ENCODE measurements at places on chromosomes 4 and X.

GRCh38 chrX:107775000-107775733 is 420 bp downstream of the TSC22D3 start:
- DNase-seq = no peak

GRCh38 chr4:140277576-140277975 is 95.9 kb upstream of the SCOC start:
- no peak for DNase-seq

- DNase-seq = no peak
These were observed 70.9 kb upstream of the ARHGAP36 start for GRCh38 chrX:130987241-130987640.

DNA sequence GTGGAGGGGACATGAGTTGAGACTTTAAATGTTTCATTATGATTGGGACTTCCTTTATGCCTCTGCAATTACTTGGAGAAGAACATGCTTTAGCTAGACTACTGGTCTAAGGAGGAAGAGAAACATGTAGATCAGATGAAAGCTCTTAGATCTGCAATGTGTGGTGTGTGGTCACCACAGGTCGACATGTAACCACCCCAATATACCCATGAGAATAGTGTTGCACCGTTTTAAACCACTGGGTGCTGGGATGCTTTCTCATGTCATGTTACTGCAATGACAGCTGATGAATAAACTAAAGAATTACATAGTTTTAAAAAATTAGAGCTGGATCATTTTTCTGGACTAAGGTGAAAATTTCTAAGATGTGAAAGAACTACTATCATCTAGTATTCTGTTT is 1039.7 kb downstream of the RAPGEF2 start:
- DNase-seq = no peak

DNA sequence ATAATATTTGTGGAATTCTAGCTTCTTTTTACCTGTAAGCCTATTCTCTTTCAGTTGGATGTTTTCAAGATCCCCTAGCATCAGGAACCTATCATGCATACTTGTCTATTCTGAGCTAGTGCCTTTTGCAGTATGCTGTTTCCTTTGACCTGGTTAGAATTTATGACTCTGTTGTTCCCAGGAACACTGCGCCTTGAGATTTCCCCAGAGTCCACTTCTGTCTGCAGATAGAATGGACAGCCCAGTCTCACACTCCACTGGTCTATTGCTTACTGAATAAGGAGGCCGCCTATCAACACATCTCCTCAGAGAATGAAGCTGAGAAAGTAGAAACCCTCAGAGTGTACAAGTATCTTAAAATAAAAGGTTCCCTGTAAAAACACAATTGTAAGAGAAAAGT is 465.1 kb upstream of the GALNTL6 start:
- no peak for DNase-seq

- no peak for DNase-seq
These were observed 628.3 kb upstream of the MAGEB2 start for GRCh38 chrX:29587107-29587506.

DNA sequence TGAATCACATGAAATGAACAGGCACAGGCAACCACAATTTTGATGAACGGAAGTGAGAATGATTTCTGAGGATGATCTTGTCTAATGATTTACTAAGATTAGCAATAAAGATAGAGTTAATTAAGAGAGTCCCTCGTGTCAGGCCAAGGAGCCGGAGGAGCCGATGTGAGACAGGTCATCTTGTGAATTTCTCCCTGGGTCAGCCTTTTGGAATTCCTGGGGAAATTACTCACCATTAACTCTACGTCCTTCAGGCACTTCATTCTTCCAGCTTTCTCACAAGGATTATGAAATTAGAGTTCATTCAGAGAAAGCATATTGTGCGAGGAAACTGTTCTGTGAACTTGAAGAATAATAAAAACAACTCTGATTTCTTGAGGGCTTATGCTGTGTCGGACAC is 86.7 kb downstream of the PSAPL1 start:
- DNase-seq = no peak

DNA sequence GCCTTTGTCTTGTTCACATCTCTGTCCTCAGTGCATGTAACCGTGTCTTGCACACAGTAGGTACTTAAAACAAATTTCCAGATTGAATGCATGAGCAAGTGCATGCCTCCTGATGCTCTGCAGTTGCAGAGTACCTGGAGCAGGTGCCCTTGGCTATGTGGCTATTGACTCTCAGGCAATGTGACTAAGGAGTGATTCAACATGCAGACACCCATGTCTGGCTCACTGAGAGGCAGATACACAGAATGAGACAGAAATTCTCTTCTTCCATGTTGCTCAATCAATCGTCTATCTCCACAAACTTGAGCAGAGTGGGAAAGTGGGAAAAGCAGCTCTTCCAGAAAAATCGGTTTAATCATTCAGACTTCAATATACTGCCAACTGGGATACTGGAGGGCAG is 111.0 kb downstream of the CHRDL1 start:
- no peak for DNase-seq

- DNase-seq = no peak
These were observed 72.6 kb upstream of the MBNL3 start for GRCh38 chrX:132561483-132561882.

DNA sequence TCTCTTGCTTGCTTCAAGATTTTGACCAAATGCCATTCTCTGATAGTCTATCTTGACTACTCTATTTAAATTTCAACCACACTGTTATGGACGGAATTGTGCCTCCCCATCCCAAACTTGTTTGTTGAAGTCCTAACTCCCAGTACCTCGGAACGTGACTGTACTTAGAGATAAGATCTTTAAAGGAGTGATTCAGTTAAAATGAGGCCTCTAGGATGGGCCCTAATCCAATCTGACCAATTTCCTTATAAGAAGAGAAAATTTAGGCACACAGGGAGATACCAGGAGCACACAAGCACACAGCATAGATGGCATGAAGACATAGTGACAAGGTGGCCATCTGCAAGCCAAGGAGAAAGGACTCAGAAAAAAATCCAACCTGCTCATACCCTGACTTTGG is 269.9 kb downstream of the KCNIP4 start:
- DNase-seq = no peak

DNA sequence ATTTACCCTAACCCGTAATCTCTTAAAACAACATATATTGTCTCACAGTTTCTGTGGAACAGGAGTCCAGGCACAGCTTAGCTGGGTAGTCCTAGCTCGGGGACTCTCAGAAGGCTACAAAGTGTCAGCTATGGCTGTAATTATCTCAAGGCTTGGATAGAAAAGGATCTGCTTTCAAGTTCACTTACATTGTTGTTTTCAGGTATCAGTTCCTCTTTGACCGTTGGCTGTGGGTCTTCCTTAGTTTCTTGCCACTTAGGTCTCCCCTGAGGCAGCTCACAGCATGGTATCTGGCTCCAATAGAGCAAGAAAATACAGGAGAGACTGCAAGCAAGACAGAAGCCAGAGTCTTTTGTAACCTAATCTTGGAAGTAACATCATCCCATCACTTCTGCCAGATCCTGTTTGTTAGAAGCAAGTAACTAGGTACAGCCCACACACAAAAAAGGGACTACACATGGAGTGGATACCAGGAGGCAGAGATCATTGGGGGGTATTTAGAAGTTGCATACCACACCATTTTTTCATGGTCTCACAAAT is 137.0 kb downstream of the MAGEB5 start:
- DNase-seq = no peak

GRCh38 chr4:75565481-75565880 is 9.6 kb downstream of the ODAPH start:
- DNase-seq = no peak

- DNase-seq = no peak
These were observed 43.4 kb downstream of the NUDT6 start for GRCh38 chr4:122879001-122879400.

DNA sequence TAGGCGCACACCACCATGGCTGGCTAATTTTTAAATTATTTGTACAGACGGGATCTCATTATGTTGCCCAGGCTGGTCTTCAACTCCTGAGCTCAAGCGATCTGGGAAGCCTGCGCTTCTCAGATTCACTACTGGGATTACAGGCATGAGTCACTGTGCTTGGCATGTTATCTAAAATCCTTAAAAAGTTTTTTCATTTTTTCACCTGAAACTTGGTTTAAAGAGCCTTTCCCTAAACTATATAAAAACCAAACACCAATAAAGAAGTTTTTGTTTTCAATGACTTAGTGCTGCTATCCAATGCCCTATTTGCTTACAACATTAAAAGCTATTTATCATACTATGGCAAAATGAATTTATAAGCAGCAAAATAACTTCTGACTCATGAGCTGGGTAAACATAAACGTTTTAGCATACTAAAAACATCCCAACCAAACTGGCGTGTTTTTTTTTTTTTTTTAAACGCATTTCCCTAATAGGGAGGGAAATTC is 127.8 kb downstream of the UBE2K start:
- no peak for DNase-seq

- DNase-seq = no peak
These were observed 7.3 kb downstream of the SOD3 start for GRCh38 chr4:24802648-24803047.

GRCh38 chr4:47562297-47562696 is 77.2 kb downstream of the ATP10D start:
- no peak for DNase-seq

DNA sequence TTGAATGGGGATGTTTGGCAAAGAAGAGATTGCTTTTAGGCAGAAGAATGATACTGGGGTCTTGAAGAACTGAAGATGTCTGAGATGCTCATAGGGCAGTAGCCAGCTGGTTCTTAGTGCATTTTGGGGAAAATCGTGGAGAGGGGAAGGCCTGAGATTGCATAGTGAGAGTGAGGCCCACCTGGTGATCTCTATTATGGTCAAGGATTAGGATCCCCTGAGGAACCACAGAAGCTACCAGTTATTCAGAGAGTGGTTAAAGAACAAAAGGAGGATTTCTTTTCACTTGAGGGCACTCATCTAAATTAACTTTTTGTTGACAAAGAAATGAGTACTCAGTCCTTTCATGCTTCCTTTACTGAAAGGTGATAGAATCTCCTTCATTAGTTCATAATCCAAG is 271.3 kb upstream of the HAND2 start:
- no peak for DNase-seq

GRCh38 chrX:136159611-136160025 is 12.3 kb downstream of the FHL1 start:
- DNase-seq = no peak

GRCh38 chr4:137659431-137659830 is 127.1 kb upstream of the PCDH18 start:
- DNase-seq = no peak

- no peak for DNase-seq
These were observed 169.7 kb upstream of the STK26 start for GRCh38 chrX:131853440-131853839.

DNA sequence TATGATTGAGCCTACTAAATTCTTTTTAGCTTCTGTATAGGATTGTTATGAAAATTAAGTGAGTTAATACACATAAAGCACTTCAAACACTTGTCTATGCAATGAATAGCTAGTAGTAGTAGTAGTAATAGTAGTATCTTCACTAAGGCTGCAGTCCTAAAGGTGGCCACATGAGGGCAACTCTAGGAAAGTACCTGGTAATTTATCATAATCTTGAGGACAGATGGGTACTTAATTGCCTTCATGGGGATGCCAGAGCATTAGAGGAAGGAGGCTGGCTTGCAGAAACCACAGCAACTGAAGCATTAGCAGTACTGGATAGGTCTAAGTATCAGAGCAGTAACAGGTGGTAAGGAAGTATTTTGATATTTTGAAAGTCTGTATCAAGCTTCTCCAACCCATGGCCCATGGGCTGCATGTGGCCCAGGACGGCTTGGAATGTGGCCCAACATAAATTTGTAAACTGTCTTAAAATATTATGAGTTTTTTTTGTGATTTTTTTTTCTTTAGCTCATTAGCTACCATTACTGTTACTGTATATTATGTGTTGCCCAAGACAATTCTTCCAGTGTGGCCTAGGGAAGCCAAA is 17.3 kb downstream of the NIPAL1 start:
- no peak for DNase-seq

DNA sequence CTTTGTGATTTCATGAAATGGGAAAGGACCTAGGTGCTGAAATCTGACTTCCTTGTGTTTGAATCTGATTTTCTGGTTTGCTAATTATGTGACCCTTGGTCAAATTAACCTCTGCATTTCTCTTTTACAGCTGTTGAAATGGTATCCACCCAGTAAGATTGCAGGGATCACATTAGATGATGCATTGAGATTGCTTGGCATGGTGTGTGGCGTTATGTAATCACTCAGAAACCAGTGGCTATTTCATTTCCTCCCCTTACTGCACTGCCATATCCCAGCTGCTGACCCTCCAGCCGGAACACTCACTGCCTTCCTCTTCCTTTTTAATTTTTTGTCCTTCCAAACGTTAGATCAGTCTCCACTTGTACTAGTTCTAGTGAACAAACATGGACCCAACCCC is 79.0 kb downstream of the KLHL8 start:
- no peak for DNase-seq

GRCh38 chr4:137531986-137532868 is at the start of gene PCDH18:
PCDH18 (minus strand) TSS chr4:137532494; CDS start chr4:137532088, 406 bp downstream.
- DNase-seq = peak; percentile 96

- no peak for DNase-seq
These were observed 134.4 kb downstream of the RASL11B start for GRCh38 chr4:52996261-52997131.

GRCh38 chr4:143285696-143286437 is 50.8 kb upstream of the GAB1 start:
- DNase-seq = no peak

- DNase-seq = no peak
These were observed 189.4 kb downstream of the MAB21L2 start for GRCh38 chr4:150771382-150771781.

GRCh38 chrX:97402903-97403302 is 519.2 kb downstream of the RPA4 start:
- no peak for DNase-seq

DNA sequence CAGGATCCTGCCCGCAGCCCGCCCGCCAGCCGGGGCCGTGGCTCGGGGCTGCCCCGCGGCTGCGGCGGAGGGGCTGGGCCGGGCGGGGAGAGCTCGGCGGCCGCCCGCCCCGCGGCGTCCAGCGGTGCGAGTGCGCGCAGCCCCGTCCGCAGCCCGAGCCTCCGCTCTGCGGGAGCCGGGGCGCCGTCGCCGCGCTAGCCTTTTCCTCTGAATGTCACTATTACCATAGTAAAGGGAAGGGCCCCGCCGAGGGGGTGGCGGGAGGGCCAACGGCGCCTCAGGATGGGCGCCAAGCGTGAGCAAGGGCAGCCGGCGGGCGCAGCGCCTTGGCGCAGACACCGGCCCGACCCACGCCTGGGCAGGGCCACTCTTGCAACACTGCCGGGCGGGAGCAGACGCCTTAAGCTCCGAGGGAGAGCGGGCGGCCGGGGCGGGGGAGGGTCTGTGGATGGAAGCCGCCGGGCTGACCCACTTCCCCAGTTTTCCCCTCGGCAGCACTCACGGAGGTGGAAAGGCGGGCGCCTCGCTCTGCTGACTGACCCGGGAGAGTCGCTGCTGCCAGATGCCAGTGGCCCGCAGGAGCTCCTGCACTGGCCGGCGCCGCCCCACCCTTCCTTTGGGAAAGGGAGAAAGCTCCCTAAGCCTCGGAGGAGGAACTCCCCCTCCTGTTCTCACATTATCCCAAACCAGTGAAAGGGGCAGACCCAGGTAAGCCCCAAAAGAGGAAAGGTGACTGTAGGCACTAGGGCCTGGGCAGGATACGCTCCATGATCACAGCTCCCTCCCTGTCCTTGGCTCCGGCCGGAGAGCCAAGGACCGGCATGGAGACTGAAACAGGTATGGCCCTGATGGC is 329.4 kb downstream of the HNRNPD start:
- DNase-seq = peak; percentile 79

Data from left kidney (tissue), 8 donors.